RCC 7860 (cell line): ENCODE measurements at places on chromosomes 6 and 20.

DNA sequence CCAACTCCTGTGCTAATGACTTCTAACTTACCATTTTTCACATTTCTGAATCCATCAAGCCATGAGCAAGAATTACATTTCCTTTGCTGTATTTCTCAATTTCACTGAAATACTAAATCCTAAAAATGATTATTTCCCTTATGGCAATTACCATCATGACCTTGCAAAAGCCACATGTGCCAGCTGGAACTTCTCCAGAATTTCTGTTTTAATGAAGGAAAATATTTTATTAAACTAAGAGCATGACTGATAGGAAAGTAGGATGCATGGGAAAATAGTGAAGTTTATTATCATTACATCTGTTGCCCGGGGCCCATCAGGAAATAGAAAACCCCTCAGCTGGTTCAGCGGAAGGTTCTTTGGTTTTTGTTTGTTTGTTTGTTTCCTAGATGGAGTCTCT, 14.4 kb upstream of the TMEM242 start:
- DNase-seq, result no peak

DNA sequence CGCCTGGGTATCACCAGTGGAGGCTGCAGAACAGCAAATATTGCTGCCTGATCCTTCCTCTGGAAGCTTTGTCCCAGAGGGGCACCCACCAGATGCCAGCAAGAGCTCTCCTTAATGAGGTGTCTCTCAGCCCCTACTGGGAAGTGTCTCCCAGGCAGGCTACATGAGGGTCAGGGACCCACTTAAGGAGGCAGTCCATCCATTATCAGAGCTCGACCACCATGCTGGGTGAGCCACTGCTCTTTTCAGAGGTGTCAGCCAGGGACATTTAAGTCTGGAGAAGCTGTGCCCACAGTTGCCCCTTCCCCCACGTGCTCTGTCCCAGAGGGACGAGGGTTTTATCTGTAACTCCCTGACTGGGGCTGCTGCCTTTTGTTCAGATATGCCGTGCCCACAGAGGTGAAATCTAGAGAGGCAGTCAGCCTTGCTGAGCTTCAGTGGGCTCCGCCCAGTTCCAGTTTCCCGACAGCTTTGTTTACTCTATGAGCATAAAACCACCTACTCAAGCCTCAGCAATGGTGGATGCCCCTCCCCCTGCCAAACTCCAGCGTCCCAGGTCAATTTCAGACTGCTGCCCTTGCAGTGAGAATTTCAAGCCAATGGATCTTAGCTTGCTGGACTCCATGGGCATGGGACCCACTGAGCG, 25.9 kb upstream of the AIG1 start:
- DNase-seq, result no peak

GRCh38 chr6:158548418-158549161, 11.3 kb upstream of the TMEM181 start:
- DNase-seq, result no peak

DNA sequence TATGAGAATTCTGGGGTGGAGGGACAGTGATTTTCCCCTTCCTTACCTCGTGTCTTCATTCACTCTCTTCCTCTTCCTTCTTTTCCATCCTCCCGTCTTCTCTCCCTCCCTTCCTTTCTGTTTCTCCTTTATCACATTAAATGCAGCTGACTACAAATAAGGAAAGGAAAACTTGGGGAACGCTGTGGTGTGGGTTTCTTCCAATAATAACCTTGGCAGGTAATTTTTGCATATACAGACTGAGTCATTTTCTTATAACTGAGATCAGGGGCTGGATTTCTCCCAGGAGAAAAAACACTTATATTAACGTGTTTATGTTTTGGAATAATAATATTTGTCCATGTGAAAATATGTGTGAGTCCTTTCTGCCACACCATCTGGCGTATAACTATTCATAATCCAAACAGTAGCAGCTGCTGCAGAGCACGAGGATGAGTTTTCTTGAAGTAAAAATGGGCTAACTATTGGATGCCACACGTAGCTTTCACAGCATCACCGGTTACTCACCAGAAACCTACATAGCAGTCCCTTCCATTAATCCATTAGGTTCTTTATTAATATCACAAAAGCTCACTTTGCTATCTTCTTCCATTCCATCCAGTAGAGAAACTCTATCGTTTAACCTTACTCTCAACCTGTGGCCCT, 139.2 kb upstream of the SASH1 start:
- DNase-seq, result no peak

DNA sequence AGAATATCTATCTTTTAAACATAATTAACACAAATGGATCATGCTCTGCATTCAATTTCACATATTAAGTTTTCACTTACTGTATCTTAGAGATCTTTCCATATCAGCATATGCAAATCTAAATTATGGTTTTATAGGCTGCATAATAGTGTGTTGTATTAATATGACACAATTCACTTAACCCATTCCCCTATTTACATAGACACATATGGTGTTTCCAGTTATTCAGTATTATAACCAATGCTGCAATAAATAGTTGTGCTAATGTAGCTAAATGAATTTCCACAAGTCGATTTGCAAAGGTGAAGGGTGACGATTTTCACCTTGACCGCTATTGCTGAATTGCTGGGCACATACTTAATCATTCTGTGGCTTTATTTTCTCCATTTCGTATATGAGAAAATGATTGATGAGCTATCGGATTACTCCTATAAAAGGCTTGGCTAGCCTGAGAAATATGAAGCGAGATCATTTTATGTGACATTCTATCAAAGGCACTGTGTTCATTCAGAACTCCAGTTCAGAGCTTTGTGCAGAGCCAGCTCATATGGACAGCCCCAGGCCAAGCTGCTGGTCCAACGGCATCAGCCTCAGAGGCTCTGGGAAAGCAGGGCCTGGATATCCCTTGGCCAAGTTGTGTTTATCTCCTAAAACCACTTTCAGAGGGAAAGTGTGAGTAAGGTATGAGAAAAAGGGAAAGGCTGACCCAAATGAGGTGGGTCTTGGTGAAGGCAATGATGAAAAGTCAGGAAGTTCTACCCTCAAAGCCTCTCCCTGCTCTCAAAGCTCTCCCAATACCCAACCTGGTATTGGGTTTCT, 50.8 kb downstream of the GFOD1 start:
- DNase-seq, result no peak

GRCh38 chr6:18359237-18359885, 27.8 kb upstream of the RNF144B start:
- no peak for DNase-seq

DNA sequence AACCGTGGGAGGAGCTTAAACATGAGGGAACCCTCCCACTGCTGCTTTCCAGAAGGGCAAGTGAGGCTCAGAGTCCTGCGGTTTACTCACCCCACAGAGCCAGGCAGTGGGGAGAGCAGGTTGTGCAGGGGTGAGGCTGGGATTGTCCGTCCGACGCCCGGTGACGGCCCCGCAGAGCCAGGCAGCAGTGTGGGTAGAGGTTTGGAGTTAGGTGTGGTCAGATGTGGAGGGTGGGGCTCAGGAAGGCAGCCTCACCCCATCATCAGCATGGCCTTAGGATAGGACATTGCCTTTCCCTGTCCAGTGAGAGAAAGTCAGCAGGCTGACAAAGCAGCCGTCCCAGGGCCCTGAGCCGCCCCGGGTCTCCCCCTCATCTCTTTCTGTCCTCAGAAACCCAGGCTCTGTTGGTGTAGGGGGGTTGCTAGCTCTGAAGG, 234.6 kb downstream of the DLL1 start:
- DNase-seq, result no peak

GRCh38 chr20:63124782-63125580, 91.0 kb downstream of the YTHDF1 start:
- no peak for DNase-seq

DNA sequence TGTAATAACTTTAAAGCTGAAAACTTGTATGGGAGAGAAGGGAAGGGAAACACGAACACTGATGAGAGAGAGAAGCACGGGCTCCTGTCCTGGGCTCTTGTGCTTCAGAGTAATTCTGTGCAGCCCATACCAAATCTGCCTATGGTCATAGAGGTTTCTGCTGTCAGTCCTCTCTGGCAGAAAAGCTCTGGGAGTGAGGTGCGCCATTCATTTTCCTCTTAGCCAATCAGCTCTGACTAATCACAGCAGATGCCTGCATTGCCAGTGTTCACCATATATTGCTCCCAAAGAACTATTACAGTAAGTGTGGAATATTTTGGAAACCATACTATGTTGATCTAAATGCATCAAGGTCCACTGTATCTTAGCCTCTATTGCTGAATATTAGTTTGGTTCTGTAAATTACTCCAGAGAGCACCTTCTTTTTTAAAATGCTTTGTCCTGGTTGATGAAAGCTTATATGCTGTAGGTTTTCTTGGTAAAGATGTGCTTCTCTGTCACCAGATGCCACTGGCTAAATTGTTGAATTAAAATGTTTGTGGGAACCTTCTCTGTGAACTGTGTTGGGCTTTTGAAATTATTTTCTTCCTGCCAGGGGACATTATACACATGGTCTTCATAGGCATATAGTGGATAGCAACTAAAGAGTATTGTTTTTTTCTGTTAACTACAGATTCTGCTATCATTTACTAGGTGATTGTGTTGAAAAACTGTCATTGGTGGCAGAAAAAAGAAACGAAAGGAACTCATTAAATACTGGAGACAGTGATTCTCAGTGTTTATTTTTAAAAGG, 38.3 kb downstream of the DCBLD1 start:
- DNase-seq, result no peak
